Hypothalamus (tissue), 51 donors: ENCODE measurements at places on chromosomes 2 and 18.
A peak's percentile ranks its signal among the peaks of the same experiment; 100 is the strongest.

- DNase-seq: no peak
Observed at GRCh38 chr2:239195992-239196391, 204.8 kb downstream of the HDAC4 start.

DNA sequence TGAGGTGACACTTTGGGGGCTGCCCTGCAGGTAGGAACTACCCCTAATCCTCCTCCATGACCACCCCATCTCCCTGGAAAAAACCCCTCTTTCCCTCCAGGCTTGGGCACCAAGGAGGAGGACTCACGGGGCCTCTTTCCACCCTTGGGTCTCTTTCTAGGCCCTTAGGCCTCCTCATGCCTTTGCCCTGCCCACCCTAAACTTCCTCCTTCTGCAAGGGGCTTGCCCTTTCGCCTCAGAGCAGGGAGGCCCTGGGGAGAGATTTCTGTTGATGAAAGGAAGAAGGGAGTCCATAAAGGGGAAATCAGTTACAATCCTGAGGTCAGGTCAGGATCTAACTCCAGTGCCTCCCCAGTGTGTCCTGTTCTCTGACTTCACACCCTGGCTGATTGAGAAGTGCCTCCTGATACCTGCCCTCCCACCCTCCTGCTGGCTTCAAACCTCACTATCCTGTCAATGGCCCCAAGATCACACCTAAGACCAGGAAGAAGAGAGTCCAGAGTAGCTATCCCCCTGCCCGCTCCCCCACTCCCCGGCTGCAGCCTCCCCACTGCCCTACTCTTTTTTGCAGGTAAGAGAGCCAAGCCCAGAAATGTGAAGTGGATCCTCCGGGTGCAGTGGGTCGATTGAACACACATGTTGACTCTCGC is 16.7 kb upstream of the TNS1 start:
- DNase-seq: no peak

- DNase-seq: no peak
Observed at GRCh38 chr18:76963936-76964335, 141.6 kb downstream of the ZNF236 start.

DNA sequence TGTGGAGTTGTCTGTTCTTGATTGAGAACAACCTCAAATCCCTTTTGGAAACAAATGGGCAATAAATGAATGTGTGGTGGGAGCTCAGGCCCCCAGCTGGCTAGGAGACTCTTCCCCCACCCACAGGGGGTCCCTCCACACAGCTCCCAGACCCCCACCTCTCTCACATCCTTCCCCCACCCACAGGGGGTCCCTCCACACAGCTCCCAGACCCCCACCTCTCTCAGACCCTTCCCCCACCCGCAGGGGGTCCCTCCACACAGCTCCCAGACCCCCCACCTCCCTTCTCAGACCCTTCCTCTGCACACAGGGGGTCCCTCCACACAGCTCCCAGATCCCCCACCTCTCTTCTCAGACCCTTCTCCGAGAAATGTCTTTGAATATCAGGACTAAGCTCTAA is 79.0 kb upstream of the CTDP1 start:
- DNase-seq: no peak

DNA sequence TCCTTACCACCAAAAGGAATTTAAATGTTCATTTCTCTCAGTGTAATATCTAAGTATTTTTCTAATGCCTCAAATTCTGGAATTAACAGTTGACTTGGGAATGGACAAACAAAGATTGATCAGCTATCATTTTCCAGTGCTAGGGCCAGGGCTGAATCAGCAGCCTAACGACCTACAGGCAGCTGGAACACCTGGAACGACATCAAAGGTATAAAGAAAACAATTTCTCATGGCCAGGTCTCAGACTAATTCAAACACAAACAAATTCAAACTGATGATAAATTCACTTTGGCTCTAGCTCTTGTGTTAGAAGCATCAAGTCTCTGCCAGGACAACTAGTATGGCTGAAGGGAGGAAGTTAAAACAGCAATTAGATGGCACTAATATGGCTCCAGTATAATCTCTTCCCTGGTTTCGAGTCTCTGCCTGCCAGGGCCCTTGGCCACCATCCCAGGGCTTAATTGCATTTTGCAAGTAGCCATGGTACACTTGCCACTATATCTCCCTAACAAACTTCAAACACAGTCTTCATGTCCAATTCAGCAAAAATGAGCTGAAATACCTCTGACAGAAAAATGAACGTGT is 70.2 kb upstream of the FSHR start:
- no peak for DNase-seq

- no peak for DNase-seq
Observed at GRCh38 chr18:49177812-49178211, 227.0 kb upstream of the SMAD7 start.

- no peak for DNase-seq
Observed at GRCh38 chr2:209473930-209474419, 50.1 kb downstream of the MAP2 start.

- no peak for DNase-seq
Observed at GRCh38 chr2:11872247-11872947, 126.0 kb downstream of the LPIN1 start.

DNA sequence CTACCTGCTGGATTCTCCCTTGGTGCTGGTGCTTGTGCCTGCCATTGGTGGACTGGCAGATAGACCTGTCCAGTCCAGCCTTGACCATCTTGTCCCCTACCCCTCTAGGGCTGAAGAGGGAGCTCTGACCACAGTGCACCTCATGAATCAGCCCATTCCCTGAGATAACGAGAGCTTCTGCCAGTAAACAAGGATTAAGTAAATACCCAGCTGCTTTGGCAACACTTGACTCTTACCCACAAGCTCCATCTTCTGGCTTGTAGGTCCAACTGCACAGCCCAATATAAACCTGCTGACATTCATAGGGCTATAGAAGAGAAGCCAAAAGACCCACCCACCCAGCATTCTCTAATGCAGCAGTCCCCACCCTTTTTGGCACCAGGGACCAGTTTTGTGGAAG is 186.4 kb downstream of the PIK3C3 start:
- no peak for DNase-seq

GRCh38 chr2:12325806-12326205 is 390.9 kb upstream of the TRIB2 start:
- no peak for DNase-seq

GRCh38 chr18:63788447-63789096 is 13.4 kb downstream of the SERPINB7 start:
- DNase-seq: no peak

DNA sequence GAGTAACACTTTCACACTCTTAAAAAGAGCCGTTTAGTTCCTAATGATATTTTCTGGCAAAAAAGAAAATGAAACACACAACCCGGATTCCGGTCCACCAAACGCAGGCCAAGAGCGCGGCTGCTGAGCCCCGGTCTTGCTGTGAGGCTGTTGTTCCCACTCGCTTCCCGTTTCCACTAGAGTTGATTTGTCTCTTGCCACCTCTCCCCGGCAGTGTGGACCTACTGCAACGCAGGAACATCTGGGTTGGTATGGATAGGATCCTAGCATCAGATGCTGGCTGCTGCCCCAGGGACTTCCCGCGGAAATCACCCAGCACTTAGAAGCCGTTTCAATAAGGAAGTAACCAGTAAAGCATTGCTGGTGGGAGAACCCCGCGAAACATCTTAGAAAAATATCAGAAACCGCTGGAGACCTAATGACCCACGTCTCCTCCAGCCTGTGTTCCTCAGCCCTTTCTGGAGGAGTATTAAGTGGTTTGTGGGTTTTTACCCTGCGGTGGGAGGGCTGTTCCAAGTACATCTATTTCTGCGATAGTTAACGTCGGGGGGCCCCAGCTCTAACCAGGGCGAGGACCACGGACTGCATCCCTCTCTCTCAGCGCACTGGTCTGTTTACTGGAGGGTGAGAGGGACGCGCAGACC is 939 bp downstream of the DOCK10 start:
- DNase-seq: peak; percentile 38

- no peak for DNase-seq
Observed at GRCh38 chr2:164843346-164843911, 1.8 kb upstream of the COBLL1 start.

- DNase-seq: no peak
Observed at GRCh38 chr2:98769784-98770183, 38.9 kb upstream of the MGAT4A start.

GRCh38 chr18:53458268-53458667 is 766.2 kb downstream of the MBD2 start:
- DNase-seq: no peak
